ENCODE measurements at places on chromosomes 2 and 18.

DNA sequence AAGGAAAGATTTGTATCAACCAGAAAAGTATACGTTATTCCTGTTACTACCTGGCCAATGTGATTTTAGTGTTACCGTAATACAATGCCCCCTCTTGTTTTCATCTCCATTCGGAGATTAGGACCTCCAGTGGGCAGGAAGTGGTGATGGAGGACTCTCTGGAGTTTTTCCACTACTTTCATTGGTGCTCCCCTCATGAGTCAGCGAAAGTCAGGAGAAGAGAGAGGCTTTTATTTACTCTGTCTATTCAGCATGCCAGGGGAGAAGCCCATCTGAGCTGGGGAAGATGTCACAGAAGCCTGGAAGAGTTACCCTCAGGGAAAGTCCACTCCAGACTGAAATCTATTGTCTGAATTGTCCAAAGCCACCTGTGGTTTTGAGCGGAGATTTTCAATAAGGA is 88.2 kb upstream of the THUMPD2 start:
- no peak for DNase-seq

DNA sequence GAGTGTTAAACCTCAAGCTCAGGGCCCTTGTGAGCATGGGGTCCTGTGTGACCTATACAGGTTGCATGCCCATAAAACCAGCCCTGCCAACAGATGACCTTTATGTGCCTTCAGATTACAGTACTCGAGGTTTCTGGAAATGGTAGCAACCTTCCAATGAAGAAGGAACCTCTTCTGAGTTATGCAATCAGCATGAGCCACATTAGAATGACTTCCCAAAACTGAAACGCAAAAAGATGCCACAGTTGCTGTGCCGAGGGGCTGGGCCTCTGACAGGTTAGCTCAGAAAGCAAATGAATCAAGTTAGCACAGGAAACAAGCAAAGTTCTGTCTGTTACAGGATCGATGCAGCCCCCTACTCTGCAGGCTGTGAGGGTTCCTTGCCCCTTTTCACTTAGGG is 37.7 kb downstream of the TGFA start:
- DNase-seq: no peak

GRCh38 chr2:39772086-39772811 is 6.8 kb downstream of the THUMPD2 start:
- DNase-seq: no peak

DNA sequence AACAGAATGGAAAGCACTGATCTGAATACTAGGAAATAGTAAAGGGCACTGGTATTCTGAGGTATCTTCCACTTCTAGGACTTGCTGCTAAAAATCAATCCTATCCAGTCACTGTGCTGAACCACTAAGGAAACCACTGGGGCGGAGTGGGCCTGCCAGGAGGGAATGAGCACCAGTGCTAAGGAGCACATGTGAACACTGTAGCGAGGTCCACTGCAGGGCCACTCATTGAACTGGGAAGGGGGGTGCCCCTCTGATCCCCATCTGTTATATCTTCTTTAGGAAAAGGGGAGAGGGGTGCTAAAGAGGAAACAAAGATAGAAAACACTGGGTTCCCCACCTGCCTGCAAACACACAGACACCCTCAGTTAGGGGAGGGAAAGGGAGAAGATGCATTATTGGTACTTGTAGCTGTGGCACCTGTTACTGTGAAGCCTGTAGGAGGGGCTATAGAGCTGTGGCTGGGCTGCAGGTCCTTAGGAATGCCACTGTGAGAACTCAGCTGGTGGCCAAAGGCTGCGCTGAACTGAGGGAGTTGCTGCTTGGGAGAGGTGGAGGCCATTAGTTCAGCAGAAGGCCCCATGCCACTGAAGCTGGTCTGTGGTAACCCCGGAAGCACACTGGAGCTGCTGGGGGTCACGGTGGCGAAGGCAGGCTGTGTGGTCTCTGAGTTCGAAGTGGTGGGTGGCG is 81.8 kb downstream of the INO80D start:
- DNase-seq: no peak

DNA sequence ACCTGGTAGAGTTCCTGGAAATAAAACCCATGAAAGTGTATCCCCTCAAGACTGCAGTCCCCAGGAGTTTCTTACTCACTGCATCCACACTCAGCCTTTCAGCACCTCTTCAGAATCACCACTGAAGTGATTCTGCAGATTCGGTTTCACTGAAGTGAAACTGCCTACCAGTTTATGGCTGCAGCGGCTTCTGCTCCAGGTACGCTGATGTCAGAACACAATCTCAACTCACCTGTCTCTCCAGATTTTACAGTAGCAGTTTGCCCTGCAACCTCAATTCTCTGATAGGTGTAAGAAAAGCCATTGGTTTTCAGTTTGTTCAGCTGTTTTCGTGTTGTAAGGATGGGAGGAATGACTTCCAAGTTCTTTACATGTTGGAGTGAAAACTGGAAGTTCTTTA is 124.8 kb downstream of the TSN start:
- no peak for DNase-seq

DNA sequence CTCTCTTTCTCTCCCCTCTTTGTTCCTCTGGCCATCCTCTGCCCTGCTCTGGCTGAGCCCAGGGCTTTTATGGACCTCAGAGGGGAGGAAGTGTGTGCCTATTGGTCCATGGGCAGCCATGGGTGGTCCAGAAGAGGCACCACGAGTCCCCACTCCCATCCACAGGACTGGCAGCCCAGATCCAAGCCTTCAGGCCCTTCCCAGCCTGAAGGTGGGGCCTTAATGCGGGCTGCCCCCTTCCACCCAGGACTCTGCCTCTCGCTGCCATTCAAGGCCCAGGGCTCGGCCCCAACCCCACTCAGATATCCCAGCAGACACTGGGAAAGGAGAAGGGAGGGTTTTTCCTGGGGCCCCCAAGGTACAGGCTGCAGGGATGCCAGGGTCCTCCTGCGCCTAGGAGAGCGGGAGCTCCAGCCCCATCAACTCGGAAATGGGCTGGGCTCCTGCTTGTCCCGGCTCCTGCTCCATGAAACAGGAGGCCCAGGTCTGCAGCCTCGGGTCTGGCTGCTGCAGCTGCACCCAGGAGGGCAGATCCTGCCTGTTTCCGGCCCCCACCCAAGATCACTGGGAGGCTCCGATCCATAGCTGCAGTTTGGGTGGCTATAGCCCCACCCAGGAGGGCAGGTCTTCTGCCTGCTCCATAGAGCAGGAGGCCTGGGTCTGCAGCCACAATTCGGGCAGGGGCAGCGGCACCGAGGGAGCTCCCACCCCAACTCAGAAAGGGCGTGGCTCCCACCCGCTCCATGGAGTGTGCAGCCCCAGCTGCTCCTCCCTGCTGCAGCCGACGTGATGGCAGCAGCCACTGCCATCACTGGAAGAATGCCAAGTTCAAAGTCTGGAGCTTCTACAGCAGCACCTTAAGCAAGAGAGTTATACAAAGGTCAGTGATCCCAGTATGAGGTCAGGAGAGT is 116.6 kb upstream of the RBBP8 start:
- DNase-seq: no peak

DNA sequence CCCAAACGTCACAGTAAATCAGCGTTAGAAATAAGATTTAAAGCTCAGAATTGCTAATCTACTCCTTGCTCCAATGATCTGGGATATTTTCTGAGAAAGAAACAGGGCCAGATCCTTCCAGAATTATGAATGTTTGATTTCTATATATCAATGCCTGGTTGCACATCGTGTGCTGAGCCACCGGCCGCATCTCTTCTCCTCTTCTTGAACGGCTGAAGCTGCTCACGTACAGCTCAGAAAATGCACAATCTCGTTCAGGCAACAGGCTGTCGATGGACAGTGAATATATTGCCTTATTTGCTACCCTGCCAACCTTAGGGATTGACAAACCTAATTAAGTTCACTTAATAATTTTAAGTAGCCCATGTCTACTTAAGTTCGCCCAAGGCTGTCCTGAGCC is 169.5 kb downstream of the CLIP4 start:
- no peak for DNase-seq

GRCh38 chr2:41329040-41329439 is 718.8 kb upstream of the PKDCC start:
- no peak for DNase-seq

- DNase-seq: no peak
These were observed 471.8 kb upstream of the CHST9 start for GRCh38 chr18:27656905-27657304.

GRCh38 chr2:71261534-71261933 is 34.6 kb upstream of the PAIP2B start:
- no peak for DNase-seq

DNA sequence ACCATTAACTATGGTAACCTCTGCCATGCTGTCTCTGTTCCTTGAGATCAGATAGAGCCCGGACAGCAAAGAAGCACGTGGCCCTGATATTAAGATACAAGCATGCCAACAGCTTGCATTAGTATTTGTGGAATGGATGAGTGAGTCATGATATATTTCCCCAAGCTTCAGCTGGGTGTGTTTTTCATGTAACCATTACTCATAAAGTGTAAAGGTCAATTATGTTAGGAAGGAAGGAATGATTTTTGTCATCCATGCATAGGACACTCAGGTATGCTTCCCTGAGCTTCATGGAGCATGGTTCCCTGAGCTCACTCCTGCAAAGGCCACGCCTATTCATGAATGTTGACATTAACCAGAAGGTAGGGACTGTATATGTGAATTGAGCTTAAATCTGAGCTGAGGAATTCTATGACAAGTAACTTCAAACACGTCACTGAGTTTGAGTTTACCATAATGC is 74.6 kb downstream of the ARL4C start:
- DNase-seq: no peak

- no peak for DNase-seq
These were observed 46.8 kb upstream of the ANXA4 start for GRCh38 chr2:69694894-69695849.

GRCh38 chr18:59646228-59646962 is 50.8 kb downstream of the CCBE1 start:
- no peak for DNase-seq

DNA sequence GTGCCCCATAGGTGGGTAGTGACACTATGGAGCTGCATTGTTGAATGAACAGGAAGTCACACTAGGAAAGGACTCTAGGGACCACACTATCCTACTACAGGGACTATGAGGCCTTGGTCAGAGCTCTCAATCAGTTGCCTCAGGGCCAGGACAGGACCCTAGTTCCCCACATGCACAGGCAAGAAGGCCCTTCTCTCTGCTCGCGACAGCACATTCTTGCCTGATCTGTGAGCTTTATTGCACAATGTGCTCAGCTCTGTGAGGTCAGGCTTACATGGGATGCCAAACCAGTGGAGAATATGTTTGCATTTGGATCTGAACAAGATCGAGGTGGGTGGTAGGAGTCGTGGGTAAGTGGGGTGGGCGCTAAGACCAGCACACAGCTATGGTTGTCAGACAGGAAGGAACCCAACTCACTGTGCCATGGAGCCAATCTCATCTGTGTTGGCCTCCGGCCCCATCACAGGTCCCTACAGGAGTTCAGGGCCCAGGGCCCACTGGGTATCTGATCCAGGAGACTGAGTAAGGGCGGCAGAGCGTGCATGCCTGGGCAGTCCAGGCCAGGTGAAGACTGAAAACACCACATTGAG is 8.0 kb downstream of the PCARE start:
- DNase-seq: no peak

GRCh38 chr2:151111599-151112278 is 149.9 kb downstream of the RBM43 start:
- no peak for DNase-seq

GRCh38 chr2:72222829-72223564 is 75.3 kb upstream of the CYP26B1 start:
- no peak for DNase-seq

DNA sequence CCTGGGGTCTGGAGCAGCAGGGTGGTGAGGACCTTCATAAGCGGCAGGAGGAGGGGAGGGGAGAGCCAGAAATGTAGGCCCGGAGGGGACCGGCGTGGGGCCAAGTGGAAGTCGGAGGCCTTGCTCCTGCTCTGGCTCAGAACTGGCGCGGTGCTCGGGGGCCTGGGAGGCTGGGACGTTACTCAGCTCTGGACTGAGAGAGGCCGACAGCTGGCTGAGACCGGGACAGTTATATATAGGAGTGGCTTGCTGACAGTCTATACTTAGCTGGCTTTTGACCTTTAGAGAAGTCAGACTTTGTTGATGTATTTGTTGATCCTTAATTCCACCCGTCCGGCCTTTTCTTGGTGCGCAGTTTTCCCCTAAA is 15.7 kb downstream of the IGFBP5 start:
- DNase-seq: no peak

GRCh38 chr2:191803007-191803406 is 43.9 kb downstream of the CAVIN2 start:
- no peak for DNase-seq

GRCh38 chr2:146642066-146642465 is 1202.8 kb upstream of the ACVR2A start:
- no peak for DNase-seq

GRCh38 chr2:188119112-188119838 is 172.4 kb upstream of the GULP1 start:
- DNase-seq: no peak

- no peak for DNase-seq
These were observed 160.4 kb downstream of the KLHL29 start for GRCh38 chr2:23545396-23545795.

DNA sequence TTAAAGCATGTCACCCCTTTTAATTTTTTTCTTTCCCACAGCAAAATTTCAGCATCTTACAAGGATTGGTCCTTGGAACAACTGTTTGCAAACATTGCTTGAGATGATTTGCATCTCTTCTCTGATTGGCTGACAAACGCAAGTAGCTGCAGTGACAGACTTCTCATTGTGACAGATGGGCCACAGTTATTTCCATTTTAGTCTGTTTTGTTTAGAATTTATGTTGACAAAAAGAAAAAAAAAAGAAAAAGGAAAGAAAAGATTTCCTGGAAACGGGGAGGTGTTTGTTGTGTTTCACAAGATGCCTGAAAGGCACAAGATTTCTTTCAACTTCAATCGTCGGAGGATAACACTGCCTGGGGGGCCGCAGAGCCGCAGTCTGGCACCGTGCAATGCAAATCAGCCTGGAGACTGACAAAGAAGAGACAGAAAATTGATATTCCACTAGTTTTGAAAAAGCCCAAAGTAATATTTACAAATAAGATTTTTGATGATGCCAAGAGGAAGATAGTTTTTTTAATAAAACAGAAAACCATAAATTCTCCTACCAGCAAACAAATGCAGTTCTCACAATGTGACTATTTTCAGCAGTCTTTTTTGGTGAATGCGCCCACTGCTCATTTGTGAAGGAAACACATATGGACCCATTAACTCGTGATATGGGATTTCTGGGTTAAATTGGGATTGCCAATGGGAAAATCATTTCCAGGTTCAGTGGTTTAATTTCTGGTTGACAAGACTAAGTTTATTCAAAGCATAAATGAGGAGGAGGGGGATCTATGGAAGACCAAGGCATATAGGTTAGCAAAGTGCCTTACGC is 296.2 kb upstream of the SMIM21 start:
- no peak for DNase-seq

DNA sequence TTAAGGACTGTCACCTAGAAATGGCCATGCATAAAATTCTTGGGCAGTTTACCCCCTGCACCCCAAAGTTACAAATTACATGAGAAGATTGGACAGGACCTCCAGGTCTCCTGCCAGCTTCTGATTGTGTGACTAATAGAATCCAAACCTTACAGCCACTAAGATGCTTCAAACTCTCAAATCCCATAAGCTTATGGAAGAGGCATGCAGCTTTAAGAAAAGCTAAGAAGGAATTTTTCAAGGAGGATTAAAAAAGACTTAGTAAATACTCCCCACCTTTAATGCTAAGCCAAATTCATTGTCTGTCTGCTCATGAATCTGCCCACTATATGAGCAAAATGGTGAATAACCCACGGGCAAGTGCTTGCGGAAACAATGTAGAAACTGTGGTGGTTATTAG is 86.3 kb downstream of the MAIP1 start:
- DNase-seq: no peak

- DNase-seq: no peak
These were observed 38.4 kb upstream of the DTNB start for GRCh38 chr2:25711675-25712354.
